ENCODE measurements at places on chromosomes 6 and 20. TPM values are rescaled to one million over a fixed set of nuclear protein-coding genes. Genes with fewer than 3 reads are reported as not detected.

The FAM50B gene
- total RNA-seq: 12.0 TPM

The OR2H1 gene
- not detected for total RNA-seq

The PIGT gene
- total RNA-seq: 17.5 TPM

The FNDC11 gene
- total RNA-seq: 0.95 TPM

The OR2H2 gene
- total RNA-seq: not detected

Data from bronchial smooth muscle cell (primary cell).